ENCODE measurements at places on chromosomes 1 and 21.

- DNase-seq = no peak
Observed at GRCh38 chr1:10843697-10844096, 47.3 kb upstream of the CASZ1 start.

GRCh38 chr1:23344111-23344986 lies at the start of gene HNRNPR:
HNRNPR (minus strand) TSS chr1:23344284; CDS start chr1:23341008, 3,276 bp downstream.
- DNase-seq = peak; percentile 99

GRCh38 chr1:8477166-8477982 lies 159.5 kb downstream of the SLC45A1 start:
- no peak for DNase-seq

- no peak for DNase-seq
Observed at GRCh38 chr1:109466452-109467300, at the start of gene SYPL2. SYPL2 (plus strand) TSS chr1:109466546; CDS start chr1:109466844, 298 bp downstream.

DNA sequence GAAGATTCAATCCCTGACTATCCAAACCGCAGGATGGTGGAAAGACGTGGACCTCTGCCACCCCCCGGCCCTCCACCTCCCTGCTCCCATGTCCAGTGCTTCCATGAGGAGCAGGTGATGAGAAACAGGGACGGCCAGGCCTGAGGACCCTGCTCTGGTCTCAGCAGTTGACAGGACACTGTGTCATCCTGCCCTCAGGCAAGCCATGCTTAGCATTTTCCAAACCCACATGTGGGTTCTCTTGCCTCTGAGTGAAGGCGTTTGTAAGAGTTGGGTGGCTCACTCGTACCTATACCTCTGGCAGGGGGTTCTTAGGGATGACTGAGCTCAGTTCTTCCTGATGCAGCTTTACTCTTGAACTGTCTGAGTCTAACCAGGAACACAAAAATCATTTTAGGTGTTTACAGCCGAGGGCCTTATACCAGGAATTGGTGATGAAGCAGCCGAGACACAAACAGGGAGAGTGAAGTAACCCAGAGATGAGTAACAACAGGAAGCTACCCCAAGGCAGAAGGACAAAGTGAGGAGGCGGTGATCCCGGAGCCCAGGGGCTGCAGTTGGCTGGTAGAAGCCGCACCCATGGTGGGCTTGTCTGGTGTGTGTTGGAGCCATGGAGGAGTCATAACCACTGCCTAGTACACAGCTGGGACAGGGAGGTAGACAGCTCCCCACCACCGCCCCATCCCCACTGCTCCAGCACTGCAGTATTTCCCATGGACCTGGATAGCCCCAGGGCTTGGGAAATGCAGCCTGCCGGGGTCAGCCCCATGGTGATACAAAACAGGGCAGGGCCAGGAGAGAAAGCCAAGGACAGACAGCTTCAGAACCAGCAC lies 21.4 kb downstream of the MYBPH start:
- DNase-seq = no peak

DNA sequence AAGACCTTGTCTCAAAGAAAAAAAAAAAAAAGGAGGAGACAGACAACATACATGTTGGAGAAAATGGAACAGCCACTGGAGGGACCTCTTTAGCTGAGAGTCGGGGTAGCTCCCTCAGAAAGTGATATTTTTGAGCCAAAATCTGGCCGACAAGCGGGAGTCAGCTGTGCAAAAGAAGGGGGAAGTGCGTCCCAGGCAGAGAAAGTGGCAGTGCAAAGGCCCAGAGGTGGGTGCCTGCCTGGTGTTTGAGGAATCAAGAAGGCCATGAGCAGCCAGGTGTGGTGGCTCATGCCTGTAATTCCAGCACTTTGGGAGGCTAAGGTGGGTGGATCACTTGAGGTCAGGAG lies 6.1 kb upstream of the CROCC start:
- DNase-seq = no peak

DNA sequence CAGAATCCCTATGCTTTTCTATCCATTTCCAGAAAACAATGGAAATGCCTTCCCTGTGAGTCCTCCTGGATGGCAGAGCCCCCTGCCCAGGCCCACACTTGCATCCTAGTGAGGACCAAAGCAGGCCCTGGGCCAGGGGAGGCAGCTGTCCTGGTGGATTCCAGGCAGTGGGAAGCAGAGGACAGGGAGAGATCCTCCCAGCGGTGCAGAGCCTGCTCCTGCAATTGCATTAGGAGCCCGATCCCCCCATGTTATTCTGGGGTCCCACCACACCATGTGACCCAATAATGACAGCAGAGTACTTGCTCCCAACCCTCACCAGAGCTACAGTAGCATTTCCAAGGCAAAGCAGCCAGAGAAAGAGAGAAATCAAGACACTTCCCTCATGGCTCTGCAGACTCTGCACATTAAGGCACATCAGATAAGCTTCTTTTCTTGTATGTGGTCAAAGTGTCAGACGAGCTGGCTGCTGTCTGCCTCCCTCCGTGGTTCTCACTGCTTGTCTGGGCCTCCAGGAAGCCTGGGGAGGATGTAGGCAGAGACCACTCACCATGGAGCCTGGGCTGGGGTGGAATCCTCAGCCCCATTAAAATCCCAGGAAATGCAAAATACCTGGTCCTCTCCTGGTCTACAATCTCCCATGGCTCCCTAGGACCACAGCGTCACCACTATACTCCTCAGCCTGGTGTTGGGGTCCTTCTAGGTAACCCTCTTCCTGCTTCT lies 54.9 kb upstream of the RUNX3 start:
- no peak for DNase-seq

DNA sequence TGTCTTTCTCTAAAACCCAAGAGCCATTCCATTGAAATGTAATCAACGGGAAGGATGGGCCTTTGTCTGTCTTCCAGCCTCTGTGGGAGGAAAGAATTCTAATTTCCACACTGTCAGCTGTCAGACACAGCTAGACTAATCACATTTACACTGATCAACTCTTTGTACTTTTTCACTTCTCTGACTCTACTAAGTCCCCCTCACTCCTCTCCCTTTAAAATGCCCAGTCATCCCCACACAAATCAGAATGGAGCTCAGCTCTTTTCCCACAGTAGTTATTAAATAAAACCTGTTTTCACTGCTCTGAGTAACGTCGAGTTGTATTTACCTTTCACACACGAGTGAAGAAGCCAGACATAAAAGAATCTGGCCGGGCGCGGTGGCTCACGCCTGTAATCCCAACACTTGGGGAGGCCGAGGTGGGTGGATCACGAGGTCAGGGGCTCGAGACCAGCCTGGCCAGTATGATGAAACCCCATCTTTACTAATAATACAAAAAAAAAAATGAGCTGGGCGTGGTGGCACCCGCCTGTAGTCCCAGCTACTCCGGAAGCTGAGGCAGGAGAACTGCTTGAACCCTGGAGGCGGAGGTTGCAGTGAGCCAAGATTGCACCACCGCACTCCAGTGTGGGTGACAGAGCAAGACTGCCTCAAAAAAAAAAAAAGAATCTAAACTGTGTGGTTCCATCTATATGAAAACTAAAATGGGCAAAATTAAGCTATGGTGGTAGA lies 13.3 kb downstream of the ZBTB8OS start:
- DNase-seq = no peak

GRCh38 chr1:152109231-152109997 lies 5.8 kb downstream of the TCHH start:
- no peak for DNase-seq

Data from NCI-H1417 treated with DMSO at 0.1 percent for 48 hours (cell line).